ENCODE measurements at places on chromosomes 4 and X.

DNA sequence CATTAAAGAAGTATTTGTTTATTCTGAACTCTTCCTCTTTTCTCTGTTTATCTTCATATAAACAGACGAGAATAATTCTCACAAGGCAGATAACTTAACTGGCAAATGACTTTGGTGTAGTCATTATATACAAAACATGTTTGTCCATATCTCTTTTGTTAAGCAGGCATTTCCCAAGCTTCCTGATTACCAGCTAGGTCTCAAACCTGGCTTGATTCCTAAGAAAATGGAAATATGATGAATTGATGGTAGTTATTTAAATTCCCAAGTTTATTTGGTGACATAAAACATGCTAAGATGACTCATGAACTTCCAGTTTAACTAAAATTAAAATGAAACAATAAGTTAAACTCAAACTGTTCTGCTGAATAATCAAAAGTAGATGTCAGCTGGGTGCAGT is 96.8 kb downstream of the ARSJ start:
- no peak for DNase-seq

DNA sequence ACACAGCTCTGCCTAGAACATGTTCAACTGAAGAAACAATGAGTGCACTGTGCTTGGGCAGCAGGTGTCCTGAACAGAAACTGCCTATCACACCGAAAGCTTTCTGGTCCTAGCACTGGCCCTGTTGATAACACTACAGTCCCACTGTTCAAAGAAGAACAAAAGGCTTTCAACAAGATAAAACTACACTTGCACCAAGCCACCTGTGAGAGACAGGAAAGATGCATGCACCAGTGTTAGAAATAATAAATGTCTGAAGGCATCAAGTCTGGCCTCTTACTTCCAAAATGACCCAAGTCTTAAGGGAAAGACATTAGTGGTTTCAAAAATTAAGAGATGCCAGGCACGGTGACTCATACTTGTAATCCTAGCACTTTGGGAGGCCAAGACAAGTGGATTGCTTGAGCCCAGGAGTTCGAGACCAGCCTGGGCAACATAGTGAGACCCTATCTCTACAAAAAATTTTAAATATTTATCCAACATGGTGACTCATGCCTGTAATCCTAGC is 68.7 kb downstream of the APBB2 start:
- no peak for DNase-seq

GRCh38 chr4:153655002-153655541 is 29.0 kb upstream of the TLR2 start:
- no peak for DNase-seq

- DNase-seq = no peak
Observed at GRCh38 chrX:23662853-23663252, 4.4 kb upstream of the PRDX4 start.

DNA sequence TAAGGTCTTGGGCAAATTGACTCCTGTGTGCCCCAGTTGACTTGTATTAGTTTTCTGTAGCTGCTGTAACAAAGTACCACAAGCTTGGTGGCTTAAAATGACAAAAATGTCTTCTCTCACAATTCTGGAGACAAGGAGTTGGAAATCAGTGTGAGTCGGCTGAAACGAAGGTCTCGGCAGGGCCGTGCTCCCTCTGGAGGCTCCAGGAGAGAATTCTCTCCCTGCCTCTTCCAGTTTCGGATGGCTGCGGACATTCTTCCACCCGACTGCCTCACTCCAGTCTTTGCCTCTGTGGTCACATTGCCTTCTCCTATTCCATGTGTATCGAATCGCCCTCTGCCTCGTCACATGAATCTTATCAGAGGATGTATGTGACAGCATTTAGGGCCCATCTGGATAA is 66.0 kb upstream of the PHOX2B start:
- DNase-seq = no peak

GRCh38 chr4:169252339-169253112 is 18.2 kb downstream of the SH3RF1 start:
- no peak for DNase-seq

DNA sequence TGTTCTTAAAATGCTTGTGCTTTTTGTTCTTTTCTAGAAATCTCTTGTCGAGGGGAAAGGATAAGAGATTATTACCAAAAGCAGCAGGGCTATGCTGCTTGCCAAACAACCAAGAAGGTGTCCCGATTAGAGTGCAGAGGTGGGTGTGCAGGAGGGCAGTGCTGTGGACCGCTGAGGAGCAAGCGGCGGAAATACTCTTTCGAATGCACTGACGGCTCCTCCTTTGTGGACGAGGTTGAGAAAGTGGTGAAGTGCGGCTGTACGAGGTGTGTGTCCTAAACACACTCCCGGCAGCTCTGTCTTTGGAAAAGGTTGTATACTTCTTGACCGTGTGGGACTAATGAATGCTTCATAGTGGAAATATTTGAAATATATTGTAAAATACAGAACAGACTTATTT is 81.5 kb upstream of the PACRGL start:
- DNase-seq = no peak

GRCh38 chr4:1522606-1523005 is 116.4 kb upstream of the NKX1-1 start:
- no peak for DNase-seq

- DNase-seq = no peak
Observed at GRCh38 chrX:41837270-41837944, 85.9 kb downstream of the CASK start.

DNA sequence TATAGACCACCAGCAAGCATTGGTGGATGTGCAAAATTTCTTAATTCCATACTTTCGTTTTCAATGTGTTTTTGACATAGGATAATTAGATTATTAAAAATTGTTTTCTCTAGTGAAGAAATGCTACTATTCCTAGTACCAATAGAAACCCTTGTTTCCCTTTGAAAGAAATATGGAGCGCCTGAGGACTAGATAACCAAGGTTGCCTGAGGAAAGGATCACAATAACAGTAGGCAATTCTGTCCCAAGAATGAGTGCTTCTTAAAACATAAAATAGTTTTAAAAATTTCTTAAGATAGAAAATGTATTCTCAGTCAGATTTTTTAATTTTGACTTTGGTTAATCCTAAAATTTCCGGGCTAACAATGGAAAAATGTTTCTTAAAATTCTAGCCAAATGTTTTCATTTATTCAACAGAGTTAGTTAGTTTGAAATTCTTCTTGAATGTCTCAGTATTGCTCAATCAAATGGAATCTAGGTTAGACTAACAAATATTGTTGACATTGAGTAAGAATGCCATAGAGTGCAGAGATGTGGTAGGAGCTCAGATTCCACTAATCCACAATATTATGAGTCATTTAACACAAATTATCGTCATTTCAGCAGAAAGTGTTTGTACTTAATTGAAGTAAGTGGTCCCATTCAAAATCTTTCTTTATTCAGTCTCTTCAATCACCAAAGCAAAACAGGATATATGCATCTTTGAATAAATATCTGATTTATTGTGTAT is 666.0 kb downstream of the GRID2 start:
- no peak for DNase-seq

GRCh38 chr4:142405021-142405694 is 440.9 kb downstream of the INPP4B start:
- no peak for DNase-seq

GRCh38 chr4:86092684-86093083 is 267.2 kb downstream of the MAPK10 start:
- DNase-seq = no peak

DNA sequence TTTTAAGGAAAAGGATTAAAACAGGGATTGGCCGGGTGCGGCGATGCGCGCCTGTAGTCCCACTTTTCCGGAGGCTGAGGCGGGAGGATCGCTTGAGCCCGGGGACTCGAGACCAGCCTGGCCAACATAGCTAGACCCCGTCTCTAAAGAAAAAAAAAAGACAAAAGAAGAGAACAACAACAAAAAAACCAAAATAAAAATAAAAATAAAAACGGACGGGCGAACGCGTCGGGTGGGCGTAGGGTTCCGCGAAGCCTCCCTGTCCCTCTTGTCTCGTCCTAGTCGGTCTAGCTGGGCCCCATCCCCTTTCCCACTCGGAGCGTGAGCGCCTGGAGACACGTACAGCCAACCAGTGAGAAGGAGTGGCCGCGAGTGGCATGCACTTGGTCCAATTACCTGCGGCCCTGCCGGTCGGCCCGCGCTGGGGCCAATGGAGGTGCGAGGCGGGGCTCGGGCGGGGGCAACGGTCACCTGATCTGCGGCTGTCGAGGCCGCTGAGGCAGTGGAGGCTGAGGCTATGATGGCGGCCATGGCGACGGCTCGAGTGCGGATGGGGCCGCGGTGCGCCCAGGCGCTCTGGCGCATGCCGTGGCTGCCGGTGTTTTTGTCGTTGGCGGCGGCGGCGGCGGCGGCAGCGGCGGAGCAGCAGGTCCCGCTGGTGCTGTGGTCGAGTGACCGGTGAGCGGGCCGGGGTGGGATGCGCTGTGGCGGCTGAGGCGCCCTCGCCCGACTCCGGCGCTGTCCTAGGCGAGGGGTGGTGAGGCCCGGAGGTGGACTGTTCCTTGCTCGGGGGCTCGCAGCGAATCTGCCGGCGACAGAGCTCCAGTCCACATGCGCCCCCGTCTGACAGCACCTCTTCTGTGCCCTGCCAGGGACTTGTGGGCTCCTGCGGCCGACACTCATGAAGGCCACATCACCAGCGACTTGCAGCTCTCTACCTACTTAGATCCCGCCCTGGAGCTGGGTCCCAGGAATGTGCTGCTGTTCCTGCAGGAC is at the start of gene ATP6AP1:
Gene ATP6AP1, plus strand, starts transcription at position 502 of the 996 bp plus-strand sequence. Its CDS starts 16 bp downstream, at position 518.
- DNase-seq = peak; percentile 72

- no peak for DNase-seq
Observed at GRCh38 chr4:175562542-175562941, 249.5 kb downstream of the GPM6A start.

DNA sequence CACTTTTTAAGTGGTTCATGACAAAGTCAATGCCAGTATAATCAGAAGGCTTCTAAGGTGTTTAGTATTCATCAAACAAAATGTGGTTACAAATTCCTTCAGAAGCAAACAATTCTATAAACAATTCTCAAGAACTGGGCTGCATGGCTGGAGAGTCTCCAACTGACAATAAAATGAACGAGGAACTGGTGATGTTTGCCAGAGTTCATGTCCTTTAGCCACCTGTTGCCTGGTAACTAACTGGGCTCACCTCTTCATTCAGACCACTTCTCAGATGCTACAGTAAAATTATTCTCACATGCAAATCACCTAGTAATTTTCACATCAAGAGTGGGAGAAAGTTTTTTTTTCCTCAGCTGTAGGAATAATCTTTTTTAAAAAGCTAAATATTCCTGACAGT is 53.3 kb downstream of the CAMK2D start:
- DNase-seq = no peak

DNA sequence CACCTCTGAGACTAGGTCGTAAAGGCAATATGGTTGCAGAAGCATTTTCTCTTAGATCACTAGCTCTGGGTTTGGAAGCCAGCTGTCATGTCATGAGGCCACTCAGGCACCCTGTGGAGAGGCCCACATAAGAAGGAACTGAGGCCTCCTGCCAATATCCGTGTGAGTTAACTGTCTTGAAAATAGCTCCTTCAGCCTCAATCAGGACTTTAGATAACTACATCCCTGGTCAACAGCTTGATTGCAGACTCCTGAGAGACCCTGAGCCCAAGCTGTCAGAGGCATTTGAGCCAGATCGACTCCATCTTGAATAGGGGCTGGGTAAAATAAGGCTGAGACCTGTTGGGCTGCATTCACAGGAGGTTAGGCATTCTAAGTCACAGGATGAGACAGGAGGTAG is 15.1 kb upstream of the REPS2 start:
- DNase-seq = no peak

DNA sequence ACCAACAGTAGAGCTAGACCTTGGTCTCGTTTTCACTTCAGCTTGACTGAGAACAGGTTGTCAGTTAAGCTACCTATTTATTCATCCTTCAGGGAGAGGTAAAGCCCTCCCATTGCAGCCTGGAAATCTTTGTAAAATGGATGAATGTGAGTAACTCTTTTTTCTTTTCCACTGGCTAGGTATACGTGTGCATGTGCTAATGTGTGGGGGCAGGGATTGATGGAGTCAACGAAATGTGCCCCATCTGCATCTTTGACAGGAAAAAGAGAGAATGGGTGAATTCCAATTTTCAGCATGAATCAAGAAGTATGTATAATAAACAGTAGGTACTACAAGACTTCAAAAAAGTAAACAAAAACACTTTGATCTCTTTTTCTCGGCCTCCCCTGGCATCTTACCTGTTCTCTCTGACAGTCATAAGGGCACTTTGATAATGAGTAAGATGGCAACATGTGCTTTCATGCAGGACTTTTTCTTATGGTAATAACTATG is at the start of gene IL21:
Gene IL21, minus strand, starts transcription at position 51 of the 492 bp plus-strand sequence. CDS start 55 bp downstream, outside the sequence.
- DNase-seq = no peak

Measured in stimulated activated CD4-positive, alpha-beta T cell treated with anti-CD3 and anti-CD28 coated beads, TNF-alpha, amount 100 ng/mL, for 1 hour (primary cell).